ENCODE measurements at places on chromosomes 7 and 10.

- DNase-seq: no peak
These were observed 9.2 kb downstream of the HABP2 start for GRCh38 chr10:113562069-113562468.

GRCh38 chr10:12782537-12782936 is 219.0 kb downstream of the CCDC3 start:
- peak; percentile 27 for DNase-seq

GRCh38 chr7:19210893-19211413 is 65.7 kb upstream of the FERD3L start:
- DNase-seq: no peak

- DNase-seq: peak; percentile 22
These were observed 27.2 kb downstream of the ATE1 start for GRCh38 chr10:121900443-121901174.

DNA sequence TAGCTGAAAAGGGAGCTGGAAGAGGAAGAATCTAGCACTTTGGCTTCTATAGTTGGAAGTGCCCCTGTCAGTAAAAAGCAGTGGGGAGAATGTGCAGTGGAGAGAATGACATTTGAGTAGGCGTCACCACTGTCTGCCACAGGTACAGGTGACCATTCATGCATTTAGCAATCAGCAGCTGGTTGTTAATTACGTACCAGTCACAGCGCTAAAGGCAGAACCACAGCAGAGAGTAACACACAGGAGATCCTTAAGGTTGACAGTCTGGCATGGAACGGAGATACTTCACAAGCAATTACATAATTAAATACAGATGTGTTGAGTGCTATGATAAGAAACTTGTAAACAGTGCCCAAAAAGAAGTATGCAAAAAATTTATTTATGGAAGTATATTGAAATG is 24.8 kb downstream of the C10orf67 start:
- DNase-seq: no peak

DNA sequence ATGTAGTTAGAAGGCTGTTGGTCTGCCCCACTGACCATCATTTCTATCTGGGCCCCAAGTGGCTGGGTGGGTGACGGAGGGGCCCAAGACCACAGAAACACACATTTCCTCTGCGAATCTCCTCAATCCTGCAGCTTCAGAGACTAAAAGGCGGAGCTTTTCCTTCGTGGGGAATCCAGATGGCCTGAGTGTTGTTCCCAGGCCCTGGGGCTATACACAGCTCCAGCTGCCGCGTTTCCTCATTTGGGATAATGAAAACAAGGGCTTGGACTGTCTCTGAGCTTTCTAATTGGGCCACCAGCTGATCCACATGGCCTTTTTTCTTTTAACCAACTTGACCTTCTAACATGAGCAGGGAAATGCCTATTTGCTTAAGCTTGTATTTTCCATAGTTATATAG is 339.9 kb downstream of the CXCL12 start:
- DNase-seq: no peak

DNA sequence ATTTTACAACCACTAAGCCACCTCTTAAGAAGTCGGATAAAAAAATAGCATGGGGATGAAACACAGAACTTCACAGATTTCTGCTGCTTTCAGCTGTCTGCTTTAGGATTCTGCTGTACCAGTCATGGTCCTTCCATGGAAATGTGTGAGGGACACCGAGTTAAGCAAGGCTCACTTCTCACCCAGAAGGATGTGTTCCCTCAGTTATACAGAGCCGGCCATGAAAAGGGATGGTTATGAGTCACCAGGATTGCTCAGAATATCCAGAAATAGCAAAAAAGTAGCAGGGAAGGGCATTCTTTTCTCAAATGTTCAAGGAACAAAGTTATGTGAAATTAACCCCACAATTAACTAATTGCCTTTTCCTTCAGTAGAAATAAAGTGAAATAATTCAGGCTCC is 124.4 kb downstream of the AMPH start:
- no peak for DNase-seq

DNA sequence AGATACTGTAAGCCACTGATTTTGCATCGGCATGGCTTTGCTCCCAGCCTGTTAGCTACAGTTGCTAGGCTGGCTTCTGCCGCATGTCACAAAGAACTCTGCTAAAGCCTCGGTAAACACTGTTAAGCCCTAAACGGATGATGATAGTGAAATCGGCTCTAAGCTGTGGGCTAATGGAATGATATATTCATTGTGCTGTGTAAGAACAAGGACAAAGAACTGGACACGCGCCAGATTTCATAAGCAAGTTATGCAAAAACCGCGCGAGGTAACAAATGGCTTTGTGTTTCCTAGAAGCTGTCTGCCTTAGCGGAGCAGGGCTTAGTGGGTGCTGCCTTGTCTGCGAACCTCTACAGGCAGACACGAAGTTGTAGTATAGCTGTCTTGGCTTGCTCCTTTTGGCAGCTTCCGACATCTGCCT is 331.3 kb upstream of the COBL start:
- no peak for DNase-seq

- DNase-seq: no peak
These were observed 5.8 kb downstream of the ZNF365 start for GRCh38 chr10:62380016-62380415.

GRCh38 chr10:73902351-73902750 is 8.6 kb upstream of the PLAU start:
- no peak for DNase-seq

- DNase-seq: no peak
These were observed 174.9 kb downstream of the GRID1 start for GRCh38 chr10:86191686-86192085.

- no peak for DNase-seq
These were observed 107.8 kb downstream of the ANK3 start for GRCh38 chr10:60281792-60282353.

GRCh38 chr7:140745266-140746058 is 49.0 kb downstream of the NDUFB2 start:
- DNase-seq: no peak

DNA sequence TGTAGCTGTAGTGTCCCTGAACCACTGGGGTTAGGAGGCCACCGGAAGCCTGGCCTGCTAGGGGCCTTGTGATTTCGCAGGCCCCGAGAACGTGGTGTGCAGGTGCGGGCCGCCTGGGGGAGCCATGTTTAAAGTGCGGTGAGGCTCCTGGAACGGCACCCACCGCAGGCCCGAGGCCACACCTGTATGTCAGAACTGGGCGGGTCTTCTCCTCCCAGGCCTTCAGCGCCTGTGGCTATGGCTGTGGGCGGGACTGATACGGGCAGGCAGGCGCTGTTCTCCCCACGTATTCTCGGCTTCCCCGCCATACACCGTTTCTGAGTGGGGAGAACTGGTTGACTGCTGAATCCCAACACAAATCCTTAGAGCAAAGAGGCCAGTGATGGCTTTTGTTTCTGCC is 74.8 kb downstream of the DNAJB6 start:
- DNase-seq: no peak

GRCh38 chr7:137920637-137921399 is 74.0 kb upstream of the DGKI start:
- no peak for DNase-seq

All from HuH-7.5 (cell line).